Activated T-cell treated with anti-CD3 and anti-CD28 coated beads for 24 hours (primary cell): ENCODE measurements at places on chromosomes 16 and 17.
A peak's percentile ranks its signal among the peaks of the same experiment; 100 is the strongest.

DNA sequence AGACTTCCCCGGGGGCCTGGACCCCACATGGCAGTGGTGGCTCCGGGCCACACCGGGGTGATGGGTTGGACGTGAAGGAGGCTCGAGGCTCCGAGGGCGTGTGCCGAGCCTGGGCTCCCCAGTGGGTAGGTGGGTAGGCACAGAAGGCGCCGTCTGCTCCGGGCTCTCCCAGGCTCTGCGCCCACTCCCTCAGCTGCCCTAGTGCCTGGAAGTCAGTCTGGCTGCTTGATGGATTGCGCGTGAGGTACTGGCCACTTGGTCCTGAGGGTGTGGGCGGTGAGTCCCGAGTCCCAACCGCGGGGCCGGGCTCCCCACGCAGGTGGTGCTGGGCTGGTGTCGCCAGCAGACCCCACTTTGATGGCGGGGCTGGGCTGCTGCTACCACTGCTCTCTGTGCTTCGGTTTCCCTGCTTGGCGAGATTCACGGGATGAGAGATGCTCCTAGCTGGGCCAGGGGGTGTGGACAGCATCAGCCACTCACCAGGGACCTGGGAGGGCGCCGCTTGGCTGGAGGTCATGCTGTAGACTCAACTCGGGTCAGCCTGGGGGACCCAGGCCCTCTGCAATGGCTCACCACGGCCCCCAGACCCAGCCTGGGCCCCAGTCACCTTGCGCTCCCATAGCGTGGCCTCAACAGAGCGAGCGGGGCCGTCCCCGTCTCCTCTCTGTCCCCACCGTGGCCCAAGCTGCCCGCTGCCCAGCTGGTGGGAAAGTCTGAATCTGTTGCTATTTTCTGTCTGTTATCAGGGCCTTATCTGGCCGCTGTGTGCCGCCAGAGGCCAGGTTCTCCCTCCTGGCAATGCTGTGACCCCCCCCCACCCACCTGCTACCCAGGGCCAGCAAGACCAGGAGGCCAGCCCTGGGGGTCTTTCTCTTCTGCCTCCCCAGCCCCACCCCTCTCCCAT lies 26.1 kb downstream of the ZFPM1 start:
- no peak for DNase-seq

- DNase-seq = no peak
Measured at GRCh38 chr16:51155820-51156806, 5.0 kb upstream of the SALL1 start.

DNA sequence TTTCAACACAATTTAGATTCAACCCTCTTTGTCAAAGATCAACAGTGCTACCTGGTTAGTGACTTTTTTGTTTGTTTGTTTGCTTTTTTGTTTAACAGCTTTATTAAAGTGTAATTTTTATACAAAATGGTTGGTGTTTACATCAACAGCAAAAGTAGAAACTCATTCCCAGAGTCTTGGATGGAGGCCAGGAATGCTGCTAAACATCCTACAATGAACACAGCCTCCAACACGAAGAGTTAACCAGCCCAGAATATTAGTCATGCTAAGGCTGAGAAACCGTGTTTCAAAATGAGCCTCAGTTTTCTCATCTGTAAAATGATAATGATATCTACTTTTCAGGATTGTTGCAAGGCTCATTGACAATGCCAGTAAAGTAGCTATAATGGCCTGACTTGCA lies 211.0 kb upstream of the MAF start:
- no peak for DNase-seq

GRCh38 chr17:7393613-7394451 lies 493 bp downstream of the PLSCR3 start:
- DNase-seq = peak; percentile 26

DNA sequence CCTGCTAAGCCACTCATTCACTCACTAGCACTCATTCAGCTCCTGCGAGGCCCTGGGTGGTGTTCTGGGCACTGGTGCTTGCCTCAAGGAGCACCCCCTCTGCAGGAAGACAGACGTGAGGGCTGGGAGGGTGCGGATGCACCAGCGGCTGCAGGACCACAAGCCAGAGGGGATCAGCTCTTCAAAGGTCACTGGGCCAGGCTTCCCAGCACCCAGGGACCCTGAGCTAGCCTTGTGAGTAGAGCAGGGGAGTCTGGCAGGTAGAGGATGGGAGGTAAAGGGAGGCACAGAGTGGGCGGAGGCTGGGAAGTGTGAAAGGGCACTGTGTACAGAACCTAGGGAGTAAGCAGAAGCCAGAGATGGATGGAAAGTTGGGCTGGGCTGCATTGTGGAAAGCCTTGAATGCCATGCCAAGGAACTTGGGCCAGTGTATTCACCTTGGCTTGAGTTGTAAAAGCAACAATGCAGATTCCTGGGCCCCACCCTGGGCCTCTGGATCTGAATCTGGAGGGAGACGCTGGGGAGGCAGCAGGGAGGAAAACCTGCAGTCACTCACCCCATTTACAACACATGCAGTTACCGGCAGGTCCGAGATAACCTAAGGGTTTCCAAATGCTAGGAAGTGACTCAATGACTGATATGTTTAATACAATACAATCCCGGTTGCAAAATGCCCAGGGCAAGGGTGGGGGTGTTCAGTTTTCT lies 1.7 kb downstream of the IL4R start:
- peak; percentile 44 for DNase-seq

DNA sequence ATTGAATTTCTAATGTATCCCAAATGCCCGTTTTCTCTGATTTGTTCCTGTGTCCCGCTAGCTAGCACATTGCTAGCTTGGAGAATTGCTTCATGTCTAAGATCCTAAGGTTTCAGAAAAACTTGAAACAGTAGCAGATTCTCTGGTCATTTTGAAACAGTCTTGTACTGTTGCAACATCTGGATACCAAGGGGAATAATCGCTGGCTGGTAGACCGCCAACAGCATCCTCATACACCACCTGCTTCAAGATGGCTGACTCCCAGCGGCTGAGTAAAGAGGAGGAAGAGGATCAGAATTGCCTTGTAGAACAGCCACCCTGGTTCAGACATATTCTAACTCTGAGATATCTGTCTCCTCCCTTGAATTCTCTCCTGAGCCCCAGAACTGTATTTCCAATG lies 226.7 kb upstream of the ELAC2 start:
- DNase-seq = no peak

DNA sequence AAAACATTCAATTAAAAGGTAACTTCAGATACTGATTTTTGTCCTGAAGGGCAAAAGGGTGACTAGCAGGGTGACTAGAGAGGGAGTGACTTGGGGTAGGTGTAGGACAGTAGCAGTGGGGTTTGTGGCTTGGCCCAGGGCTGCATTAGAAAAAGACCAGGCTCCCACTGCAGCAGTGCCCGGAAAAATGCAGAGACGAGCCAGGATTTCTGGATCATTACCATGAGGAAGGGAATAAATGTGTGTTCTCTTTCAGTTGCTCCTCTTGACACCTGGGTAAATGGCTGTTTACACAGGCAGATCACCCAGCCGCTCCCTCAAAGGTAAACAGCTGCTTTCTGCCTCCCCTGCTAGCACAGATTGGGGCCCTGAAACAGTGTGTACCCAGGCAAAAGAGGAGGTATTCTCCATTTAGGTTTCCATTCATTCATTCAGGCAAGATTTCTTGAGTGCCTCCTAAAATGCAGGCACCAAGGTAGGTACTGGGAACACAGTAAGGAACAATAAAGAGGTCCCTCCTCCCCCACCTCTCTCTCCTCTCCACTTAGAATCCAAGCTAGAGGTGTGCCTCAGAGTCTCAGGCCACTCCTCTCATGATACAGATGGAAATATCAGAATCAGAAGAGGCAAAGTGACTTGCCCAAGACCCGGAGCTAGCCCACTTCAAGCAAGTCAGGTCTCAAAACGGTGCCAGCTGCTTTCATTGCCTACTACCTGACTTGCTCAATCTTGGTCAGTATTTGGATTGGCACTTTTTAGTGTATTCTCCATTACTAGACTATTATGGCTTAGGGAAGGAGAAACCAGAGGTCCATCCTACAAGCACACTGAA lies 15.2 kb upstream of the TOX3 start:
- no peak for DNase-seq

GRCh38 chr17:77727037-77727615 lies 231.4 kb upstream of the TNRC6C start:
- DNase-seq = no peak
